ENCODE measurements at places on chromosomes 3 and 15. TPM values are rescaled to one million over a fixed set of nuclear protein-coding genes. Genes with fewer than 3 reads are reported as not detected.

- peak; percentile 80 for DNase-seq
- H3K36me3 ChIP-seq = peaks cover 35% of the 10 kb centered on the region
These were observed 2.0 kb downstream of the AP2M1 start for GRCh38 chr3:184176377-184177330.

ITIH3 gene
- total RNA-seq = 2.3 TPM

GRCh38 chr15:65903296-65904073, 34.2 kb downstream of the RAB11A start:
- H3K4me1 ChIP-seq = no peaks in the 10 kb centered on the region
- peaks cover 3% of the 10 kb centered on the region for H3K36me3 ChIP-seq
- H3K27me3 ChIP-seq = no peaks in the 10 kb centered on the region
- H3K27ac ChIP-seq = no peak overlapping the region

- H3K36me3 ChIP-seq = no peaks in the 10 kb centered on the region
- H3K27ac ChIP-seq = no peak overlapping the region
- no peaks in the 10 kb centered on the region for H3K27me3 ChIP-seq
- no peak for DNase-seq
- no peak overlapping the region for H3K4me3 ChIP-seq
- no peaks in the 10 kb centered on the region for H3K4me1 ChIP-seq
These were observed 1064.3 kb upstream of the EPHA6 start for GRCh38 chr3:95750097-95750496.

- peak; percentile 46 for DNase-seq
- H3K4me3 ChIP-seq = no peak overlapping the region
- H3K36me3 ChIP-seq = no peaks in the 10 kb centered on the region
- no peaks in the 10 kb centered on the region for H3K27me3 ChIP-seq
These were observed 42.1 kb downstream of the DNAJB8 start for GRCh38 chr3:128424508-128425069.

DNA sequence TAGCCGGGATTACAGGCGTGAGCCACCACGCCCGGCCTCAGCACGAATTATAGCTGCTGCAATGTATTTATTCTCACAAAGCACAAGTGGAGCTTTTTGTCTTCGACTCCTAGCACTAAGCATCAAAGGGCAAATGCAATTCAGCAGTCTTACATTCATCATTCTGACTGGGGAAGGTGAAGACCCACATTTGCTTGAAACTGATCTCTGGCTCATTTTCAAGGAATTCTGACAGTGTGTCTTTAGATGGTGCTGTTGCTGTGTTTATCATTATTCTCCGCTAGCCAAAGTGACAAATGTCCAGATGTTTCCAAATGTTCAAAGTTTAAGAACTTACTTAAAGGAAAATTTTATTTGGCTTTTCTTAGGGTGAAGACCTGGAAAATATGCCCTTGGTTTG, 55.9 kb downstream of the SGO1 start:
- H3K4me3 ChIP-seq = no peak overlapping the region
- no peaks in the 10 kb centered on the region for H3K36me3 ChIP-seq
- no peaks in the 10 kb centered on the region for H3K4me1 ChIP-seq
- no peak for DNase-seq

OCA2 gene
- total RNA-seq = 2.5 TPM

- H3K27ac ChIP-seq = no peak overlapping the region
These were observed 549.2 kb upstream of the TBL1XR1 start for GRCh38 chr3:177746337-177746933.

SLC2A2 gene
- total RNA-seq = 12.6 TPM

DNA sequence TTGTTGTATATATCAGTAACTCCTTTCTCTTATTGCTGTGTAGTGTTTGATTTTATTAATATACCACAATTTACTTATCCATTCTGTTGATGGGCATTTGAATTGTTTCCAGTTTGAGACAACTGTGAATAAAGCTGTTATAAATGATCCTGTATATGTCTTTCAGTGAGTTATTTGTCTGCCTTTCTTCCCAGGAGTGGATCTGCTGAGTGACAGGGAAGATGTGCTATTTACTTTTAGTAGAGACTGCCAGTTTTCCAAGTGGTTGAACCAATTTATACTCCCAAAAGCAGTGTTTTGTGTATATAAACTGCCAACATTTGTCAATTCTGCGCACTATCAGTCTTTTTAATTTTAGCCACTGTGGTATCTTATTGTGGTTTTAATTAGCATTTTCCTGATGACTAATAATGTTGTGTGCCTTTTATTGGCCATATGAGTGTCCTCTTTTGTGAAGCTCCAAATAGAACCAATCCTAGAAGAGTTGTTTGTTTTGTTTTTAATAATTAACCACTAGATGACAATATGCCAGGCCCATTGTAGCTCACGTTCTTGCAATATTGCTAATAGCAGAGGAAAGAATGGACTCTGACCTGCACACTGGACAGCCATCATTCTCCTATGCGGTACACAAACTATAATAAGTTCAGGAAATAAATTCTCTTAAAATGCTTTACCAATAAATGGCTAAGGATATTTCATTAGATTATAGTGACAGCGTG, 25.3 kb downstream of the TRANK1 start:
- H3K27me3 ChIP-seq = no peaks in the 10 kb centered on the region
- H3K4me3 ChIP-seq = no peak overlapping the region
- DNase-seq = no peak
- no peaks in the 10 kb centered on the region for H3K36me3 ChIP-seq

ZBBX gene
- 1.2 TPM for total RNA-seq

GRCh38 chr3:41478278-41478677, 279.0 kb downstream of the CTNNB1 start:
- DNase-seq = no peak
- H3K4me3 ChIP-seq = no peak overlapping the region
- no peaks in the 10 kb centered on the region for H3K27me3 ChIP-seq
- H3K4me1 ChIP-seq = no peaks in the 10 kb centered on the region

Data from kidney (tissue), 22 donors.